NCI-H1417 treated with DMSO at 0.1 percent for 48 hours (cell line): ENCODE measurements at places on chromosomes 1 and 21.

DNA sequence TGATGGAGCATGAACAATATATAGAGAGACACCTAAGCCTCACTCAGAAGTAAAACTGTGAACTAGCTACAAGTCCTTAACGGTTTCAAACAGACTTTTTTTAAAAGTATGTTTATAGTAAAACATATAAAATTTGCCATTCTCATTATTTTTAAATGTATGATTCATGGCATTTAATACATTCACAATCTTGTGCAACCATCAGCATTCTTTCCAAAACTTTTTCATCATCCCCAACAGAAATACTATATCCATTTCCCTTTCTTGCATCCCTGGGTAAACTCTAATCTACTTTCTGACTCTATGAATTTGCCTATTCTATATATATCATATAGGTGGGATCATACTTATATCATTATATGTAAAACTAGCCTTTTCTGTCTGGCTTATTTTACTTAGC, 25.5 kb downstream of the EVI5 start:
- DNase-seq = no peak

DNA sequence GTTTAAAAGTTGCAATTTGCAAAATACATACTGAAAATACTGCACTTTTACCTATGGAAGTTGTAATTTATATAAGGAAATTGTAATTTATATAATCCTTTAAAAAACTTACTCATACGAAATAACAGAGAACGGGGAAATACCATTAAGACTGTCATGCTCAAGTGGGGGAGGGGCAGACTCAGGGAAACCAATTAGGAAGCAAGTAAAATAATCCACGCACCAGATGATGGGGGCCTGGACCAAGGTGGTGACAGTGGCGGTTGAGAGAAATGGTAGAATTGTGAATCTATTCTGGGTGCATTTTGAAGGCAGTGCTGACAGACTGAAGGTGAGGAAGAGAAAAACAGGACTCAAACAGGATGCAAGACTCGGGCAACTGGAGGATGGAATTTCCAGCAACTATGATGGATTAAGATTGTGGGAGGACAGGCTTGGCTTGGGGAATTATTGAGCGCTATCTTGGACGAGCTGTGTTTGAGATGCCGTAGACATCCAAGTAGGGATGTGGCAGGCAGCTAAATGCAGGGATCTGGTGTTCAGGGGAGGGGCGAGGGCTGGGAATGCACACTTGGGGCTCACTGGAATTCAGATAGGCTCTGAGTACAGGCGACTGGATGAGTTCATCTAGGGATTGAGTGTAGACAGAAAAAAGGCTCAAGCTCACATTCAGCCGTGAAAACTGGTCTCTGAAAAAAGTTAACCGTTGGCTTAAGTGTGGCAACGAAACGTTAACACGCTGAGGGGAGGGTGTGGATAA, 977 bp downstream of the LCA5L start:
- DNase-seq = no peak

DNA sequence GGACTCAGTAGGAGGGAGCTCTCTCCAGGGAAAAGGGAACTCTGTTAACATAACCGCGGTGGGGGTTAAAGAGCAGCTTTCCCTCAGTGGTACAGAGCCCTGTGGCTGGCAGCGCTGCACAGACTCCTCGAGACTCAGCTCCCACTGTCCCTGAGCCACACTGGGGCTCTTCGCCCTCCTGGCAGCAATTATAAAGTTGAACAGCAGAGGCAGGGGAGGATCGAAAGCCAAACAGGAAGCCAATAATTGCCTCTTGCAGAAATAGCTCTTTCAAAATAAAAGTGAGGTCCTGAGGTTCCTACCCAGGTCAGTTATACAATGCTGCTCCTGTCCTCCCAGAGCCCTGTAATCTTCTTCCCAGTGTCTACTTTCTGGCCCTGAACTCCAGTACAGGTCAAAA, 77.0 kb downstream of the FAM78B start:
- DNase-seq = no peak

DNA sequence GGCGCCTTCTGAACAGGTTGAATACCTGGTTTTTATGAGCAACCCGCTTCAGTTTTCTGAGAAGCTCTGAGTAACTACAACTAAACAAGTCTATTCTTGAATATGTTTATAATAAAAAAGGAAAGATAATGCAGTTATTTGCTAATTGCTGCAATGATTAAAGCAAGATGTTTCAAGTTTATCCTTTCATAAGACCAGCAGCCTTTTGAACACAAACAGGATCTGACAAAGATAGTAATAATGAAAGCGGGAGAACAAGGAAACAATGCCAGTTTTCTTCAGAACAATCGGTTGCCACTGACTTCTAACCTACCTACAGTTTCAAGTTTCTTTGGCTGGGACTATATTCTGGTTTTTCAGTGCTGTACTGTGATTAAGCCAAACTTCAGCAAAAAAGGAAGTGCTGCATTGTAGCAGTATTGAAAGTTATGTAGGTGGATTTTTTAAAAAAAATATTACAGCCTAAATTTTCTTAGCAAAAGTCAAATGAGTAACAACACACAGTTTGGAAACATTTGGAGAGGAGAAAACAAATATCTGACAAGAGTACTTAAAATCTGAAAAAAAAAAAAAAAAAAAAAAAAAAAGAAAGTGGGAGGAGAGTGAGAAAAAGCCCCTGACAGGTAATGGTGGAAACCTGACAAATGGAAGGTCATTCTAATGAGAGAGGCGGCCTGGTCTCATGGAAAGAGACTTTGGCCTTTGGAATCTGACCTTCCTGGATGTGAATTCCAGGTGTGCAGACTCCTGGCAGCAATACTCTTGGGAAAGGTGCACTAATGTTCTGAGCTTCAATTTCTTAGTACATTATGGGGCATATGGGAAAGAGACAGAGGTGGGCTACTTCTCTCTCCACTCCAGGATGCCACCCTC, 11.4 kb downstream of the KCNJ15 start:
- no peak for DNase-seq

DNA sequence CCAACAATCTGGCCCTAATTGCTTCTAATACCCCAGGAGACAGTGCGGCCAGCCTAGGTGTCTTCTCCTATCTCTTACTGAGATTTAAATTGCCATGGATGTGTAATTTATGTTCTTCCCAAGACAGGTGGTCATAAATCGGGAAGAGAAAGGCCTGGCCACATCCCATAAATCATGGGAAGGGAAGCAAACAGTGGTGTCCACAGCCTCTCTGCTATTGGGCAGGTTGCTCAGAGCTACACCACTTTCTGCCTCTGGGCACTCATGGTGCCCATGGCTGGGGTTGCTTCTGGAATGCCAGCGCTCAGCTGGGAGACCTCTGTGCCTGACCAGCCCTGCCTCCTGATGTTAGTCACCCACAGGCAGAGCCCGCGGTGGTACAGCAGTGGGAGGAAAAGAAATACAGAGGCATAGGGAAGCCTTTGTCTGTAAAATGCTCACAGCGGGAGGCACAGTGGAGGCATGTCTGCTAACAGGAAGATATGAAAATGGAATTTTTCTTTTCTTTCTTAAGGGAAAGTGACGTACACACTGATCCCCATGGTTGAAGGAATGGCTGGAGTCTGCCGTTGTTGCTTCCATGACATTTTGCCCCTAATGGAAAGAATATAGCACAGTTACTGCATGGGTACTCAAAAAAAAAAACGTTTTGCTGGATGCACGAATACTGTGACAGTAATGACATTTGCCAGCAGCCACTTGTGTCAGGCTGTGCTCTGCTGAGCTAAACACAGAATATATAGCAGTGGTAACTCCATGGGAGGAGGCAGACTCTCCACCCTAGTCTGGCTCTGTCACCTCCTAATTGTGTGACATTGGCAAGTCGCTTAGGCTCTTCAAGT, 21.9 kb downstream of the MTARC1 start:
- peak; percentile 72 for DNase-seq

GRCh38 chr1:230785636-230786384, 38.6 kb downstream of the CAPN9 start:
- DNase-seq = no peak

- no peak for DNase-seq
Measured at GRCh38 chr1:228986093-228986904, 251.0 kb downstream of the RHOU start.

- no peak for DNase-seq
Measured at GRCh38 chr1:2845869-2846268, 44.4 kb upstream of the TTC34 start.

DNA sequence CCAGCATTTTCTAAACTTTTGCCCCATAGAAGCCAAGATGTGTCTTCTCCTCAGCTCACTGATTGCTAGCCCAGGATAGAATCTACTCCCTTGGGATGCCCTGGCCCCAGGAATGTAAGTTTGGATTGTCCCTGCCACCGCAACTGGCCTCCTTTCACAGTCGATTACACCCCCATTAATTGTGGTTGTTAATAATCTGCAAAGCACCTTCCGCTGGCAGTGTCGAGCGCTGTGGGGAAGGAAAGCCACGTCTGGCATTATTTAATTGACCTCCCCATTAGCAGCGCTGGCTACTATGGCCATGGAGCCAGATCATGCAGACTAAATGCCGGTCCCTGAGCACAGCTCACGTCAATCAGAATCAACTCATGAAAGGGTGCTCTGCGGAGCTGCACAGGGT, 597.3 kb upstream of the PLXNA2 start:
- no peak for DNase-seq

GRCh38 chr1:24903560-24903954, 26.5 kb downstream of the RUNX3 start:
- DNase-seq = no peak

DNA sequence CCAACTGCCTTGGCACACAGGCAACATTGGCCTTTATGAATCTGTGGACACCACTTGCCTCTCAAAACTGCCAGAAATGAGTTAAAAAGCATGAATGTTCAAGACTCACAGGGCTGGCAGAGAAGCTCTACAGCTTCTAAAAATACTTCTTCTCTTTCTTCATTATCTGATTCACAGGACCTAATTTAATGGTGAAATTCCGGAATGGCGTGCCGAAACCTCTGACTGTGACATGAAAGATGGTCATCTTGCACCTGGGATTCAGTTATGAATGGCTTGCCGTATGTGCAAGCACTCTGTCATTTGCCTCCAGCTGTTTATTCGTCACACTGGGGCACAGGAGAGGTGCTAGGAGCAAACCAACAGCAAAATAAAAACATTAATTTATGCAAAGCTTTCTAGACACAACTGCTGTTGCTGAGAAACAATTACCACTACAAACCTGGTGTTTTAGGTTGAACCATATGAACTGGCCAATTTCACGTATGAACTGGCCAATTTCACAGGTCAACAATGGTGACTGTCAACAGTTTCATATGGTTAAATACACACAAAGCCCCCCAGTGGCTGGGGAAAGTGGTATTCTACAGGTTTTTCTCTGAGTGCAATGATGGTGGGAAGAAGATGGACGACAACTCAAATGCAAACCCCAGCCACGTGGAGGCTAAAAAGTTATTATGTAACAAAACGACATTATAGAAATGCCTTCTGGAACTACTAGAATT, 648.3 kb downstream of the KIF26B start:
- DNase-seq = no peak

DNA sequence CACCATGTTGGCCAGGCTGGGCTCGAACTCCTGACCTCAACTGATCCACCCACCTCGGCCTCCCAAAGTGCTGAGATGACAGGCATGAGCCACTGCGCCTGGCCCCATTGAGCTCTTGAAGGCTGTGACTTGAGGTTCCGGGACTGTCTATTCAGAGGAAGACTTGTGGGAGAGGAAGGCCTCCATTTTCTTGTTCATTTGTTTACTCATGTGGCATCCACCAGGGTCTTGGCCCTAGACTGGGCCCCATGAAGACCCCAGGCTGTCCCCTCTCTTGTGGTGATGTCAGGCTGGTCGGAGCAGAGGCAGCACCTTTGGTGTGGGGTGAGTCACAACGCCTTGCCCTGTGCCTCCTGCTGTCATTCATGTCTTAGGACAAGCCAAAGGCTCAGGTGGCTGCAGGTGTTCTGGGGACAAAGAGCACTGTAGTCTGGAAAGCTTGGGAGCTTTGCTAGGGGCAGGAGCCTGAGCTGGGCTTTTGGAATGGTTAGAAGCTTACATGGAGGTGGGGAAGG, 224.6 kb upstream of the C1orf174 start:
- DNase-seq = no peak

- no peak for DNase-seq
Measured at GRCh38 chr1:70443739-70444138, 32.7 kb downstream of the CTH start.

DNA sequence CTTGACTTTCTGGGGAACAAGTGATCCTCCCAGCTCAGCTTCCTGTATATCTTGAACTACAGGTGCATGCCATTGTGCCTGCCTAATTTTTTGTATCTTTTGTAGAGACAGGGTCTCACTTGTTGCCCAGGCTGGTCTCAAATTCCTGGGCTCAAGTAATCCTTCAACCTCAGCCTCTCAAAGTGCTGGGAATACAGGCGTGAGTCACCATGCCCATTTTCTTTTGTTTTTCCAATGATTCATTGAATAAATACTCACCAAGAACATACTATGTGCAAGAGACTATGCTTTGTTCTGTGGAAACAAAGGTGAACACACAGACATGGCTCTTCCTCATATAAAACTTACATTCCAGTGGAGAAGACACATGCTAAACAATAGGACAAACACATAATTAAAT, 407.8 kb upstream of the DAB1 start:
- no peak for DNase-seq

DNA sequence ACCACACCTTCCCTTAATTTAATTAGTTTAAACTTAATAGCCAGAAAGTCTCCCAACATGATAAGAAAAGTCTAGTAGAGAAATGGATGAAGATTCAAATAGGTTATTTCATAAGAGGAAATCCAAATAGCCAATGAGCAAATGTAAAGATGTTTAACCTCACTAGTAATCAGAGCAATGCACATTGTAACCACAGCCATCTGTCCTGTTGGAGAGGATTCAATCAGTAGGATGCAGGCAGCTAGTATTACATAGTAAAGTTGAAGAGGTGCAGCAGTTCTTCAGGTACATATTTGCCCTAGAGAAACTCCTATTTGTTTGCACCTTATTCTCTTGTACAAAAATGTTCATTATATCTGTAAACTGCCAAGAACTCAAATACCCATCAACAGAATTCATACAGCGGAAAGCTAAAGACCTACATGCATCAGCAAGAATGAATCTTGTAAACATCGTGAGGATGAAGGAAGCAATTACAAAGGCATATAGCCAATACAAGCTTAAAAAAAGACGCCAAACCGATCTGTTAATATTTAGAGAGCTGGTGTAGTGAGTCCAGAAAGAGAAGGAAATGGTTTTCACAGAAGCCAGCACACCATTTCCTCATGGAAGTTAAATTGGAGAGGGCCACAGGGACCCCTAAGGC, 27.9 kb downstream of the DIP2A start:
- DNase-seq = no peak

- no peak for DNase-seq
Measured at GRCh38 chr1:26717017-26717491, 21.2 kb downstream of the ARID1A start.
